Inflammatory macrophage treated with lipopolysaccharide for 1 hour (primary cell): ENCODE measurements at places on chromosomes 4 and X.

DNA sequence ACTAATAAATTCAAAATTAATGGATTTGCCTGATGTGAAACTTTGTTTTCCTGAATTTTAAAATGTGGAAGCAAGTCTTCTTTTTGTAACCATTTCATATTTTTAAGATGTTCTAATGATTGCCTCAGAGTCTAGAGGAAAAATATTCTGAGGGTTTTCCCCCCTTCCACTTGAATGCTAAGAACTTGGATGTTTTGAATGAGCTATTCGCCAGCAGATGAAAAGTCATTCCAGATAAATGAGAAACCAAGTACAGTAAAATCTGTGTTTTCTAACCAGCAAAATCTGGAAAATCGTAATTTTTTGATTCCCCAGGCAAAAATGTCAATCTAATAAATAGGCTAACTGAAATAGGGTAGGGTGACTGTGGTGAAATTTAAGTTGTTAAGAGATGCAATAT lies 45.6 kb downstream of the SLIT2 start:
- DNase-seq = no peak

- DNase-seq = no peak
These were observed 984.1 kb upstream of the GRID2 start for GRCh38 chr4:91319556-91320268.

DNA sequence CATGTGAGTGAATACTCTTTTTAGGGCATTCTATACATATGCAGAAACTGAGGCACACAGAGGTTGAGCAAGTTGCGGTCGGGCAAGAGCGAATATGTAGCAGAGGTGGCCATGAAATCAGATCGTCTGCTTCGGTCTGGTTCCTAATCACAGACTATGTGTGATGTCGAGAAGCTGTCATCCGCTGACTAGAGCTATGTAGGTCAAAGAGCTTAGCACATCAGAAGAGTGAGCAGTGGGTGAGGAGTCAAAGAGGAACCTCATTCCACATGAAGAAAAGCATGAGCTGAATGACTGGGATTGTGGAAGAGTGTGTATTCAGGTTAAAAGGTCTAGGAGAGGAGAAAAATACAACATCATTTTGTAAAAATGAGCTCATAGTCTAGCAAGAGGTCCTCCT lies 19.0 kb downstream of the GAB3 start:
- no peak for DNase-seq

GRCh38 chr4:123064390-123064789 lies 142.0 kb upstream of the NUDT6 start:
- DNase-seq = no peak

GRCh38 chr4:15451181-15451865 lies 18.4 kb upstream of the CC2D2A start:
- peak; percentile 79 for DNase-seq

GRCh38 chr4:156685308-156685707 lies 286.3 kb downstream of the PDGFC start:
- no peak for DNase-seq
